ENCODE measurements at places on chromosomes 16 and 17. TPM values are rescaled to one million over a fixed set of nuclear protein-coding genes. Genes with fewer than 3 reads are reported as not detected.

The BCL6B gene
- total RNA-seq, result 15.6 TPM

The ARL6IP1 gene
- total RNA-seq, result 150 TPM

The ADGRG1 gene
- total RNA-seq, result 8.8 TPM

The CA7 gene
- total RNA-seq, result not detected

The MLLT6 gene
- total RNA-seq, result 70.1 TPM

The MGAT5B gene
- 0.40 TPM for total RNA-seq

The ZKSCAN2 gene
- 5.4 TPM for total RNA-seq

The OTOA gene
- 0.23 TPM for total RNA-seq

The EVI2A gene
- total RNA-seq, result 15.4 TPM

The DBNDD1 gene
- total RNA-seq, result 5.5 TPM

The SLC16A5 gene
- 36.7 TPM for total RNA-seq

The TMEM235 gene
- not detected for total RNA-seq

The SLFN12 gene
- 27.4 TPM for total RNA-seq

The RPGRIP1L gene
- 10.1 TPM for total RNA-seq

The DNAAF8 gene
- 11.3 TPM for total RNA-seq

The ZG16 gene
- 0.06 TPM for total RNA-seq

The ZNF624 gene
- 11.7 TPM for total RNA-seq

The TAOK2 gene
- 55.3 TPM for total RNA-seq

The KSR1 gene
- 70.0 TPM for total RNA-seq

The GP1BA gene
- total RNA-seq, result 0.18 TPM

The TP53TG3C gene
- not detected for total RNA-seq

The FKBP10 gene
- total RNA-seq, result 64.4 TPM

The CCT6B gene
- total RNA-seq, result 3.6 TPM

The TOP2A gene
- 5.9 TPM for total RNA-seq

All from lung (tissue), 17 donors.